ENCODE measurements at places on chromosomes 16 and 17. TPM values are rescaled to one million over a fixed set of nuclear protein-coding genes. Genes with fewer than 3 reads are reported as not detected.

ABCA10 gene
- 6.9 TPM for polyA plus RNA-seq

RND2 gene
- polyA plus RNA-seq = 1.8 TPM

OR1F1 gene
- polyA plus RNA-seq = not detected

TNP2 gene
- not detected for polyA plus RNA-seq

MYH8 gene
- polyA plus RNA-seq = not detected

NOXO1 gene
- polyA plus RNA-seq = 0.15 TPM

GAS7 gene
- 2.5 TPM for polyA plus RNA-seq

RHBDF1 gene
- 33.0 TPM for polyA plus RNA-seq

KRT13 gene
- polyA plus RNA-seq = 3.2 TPM

LPCAT2 gene
- 4.3 TPM for polyA plus RNA-seq

ABCA9 gene
- 23.9 TPM for polyA plus RNA-seq

GJC1 gene
- 7.4 TPM for polyA plus RNA-seq

CACNA1G gene
- polyA plus RNA-seq = 2.9 TPM

CCDC40 gene
- 1.4 TPM for polyA plus RNA-seq

FBXL16 gene
- polyA plus RNA-seq = 0.22 TPM

EXOC3L1 gene
- polyA plus RNA-seq = 3.1 TPM

CLEC3A gene
- polyA plus RNA-seq = not detected

PERCC1 gene
- 0.24 TPM for polyA plus RNA-seq

PLA2G10 gene
- 5.0 TPM for polyA plus RNA-seq

LYRM9 gene
- polyA plus RNA-seq = 12.5 TPM

CDH13 gene
- 1.0 TPM for polyA plus RNA-seq

TMEM88 gene
- polyA plus RNA-seq = 77.4 TPM

NTN1 gene
- polyA plus RNA-seq = 1.6 TPM

CACNG3 gene
- not detected for polyA plus RNA-seq

DUS1L gene
- 118 TPM for polyA plus RNA-seq

CDR2L gene
- 1.9 TPM for polyA plus RNA-seq

CSH1 gene
- not detected for polyA plus RNA-seq

ST6GALNAC2 gene
- polyA plus RNA-seq = 4.2 TPM

TNRC6A gene
- 10.0 TPM for polyA plus RNA-seq

PRSS22 gene
- polyA plus RNA-seq = 7.9 TPM

Measured in adipose tissue (tissue), 3 donors.